ENCODE measurements at places on chromosomes 13 and 19. TPM values are rescaled to one million over a fixed set of nuclear protein-coding genes. Genes with fewer than 3 reads are reported as not detected.

GRCh38 chr13:78867655-78868054 is 208.7 kb upstream of the OBI1 start:
- no peak for DNase-seq

DNA sequence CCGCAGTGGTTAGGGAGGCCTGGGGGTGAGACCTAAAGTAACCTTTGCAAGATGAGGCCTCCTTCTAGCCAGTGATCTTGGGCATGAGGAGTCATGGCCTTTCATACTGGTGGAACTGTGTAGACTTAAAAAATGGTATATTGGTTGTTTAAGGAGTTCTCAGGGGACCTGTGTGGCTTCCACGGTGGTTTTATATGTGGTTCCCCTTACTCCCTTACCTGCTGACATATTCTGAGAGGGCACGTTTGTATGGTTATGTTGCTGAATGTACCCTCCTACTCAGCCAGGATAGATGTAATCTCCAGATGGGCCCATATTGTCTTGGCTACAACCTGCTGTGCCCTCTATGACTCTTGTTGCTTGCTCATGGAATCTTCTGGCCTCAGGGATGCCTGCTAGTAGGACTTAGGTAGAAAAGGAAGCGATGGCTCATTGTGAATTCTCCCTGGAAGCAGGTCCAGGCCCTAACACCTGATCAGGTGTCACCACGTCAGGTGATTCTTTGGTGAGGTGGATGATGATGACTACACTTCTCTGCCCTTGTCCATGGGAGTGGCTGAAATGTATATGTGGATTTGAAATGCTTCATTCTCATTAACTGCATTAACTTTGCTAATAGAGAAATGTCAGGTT is 1.8 kb downstream of the ZNF460 start:
- DNase-seq: peak; percentile 68

The RCBTB2 gene
- total RNA-seq: 2.6 TPM

The ZNF813 gene
- total RNA-seq: 8.2 TPM

DNA sequence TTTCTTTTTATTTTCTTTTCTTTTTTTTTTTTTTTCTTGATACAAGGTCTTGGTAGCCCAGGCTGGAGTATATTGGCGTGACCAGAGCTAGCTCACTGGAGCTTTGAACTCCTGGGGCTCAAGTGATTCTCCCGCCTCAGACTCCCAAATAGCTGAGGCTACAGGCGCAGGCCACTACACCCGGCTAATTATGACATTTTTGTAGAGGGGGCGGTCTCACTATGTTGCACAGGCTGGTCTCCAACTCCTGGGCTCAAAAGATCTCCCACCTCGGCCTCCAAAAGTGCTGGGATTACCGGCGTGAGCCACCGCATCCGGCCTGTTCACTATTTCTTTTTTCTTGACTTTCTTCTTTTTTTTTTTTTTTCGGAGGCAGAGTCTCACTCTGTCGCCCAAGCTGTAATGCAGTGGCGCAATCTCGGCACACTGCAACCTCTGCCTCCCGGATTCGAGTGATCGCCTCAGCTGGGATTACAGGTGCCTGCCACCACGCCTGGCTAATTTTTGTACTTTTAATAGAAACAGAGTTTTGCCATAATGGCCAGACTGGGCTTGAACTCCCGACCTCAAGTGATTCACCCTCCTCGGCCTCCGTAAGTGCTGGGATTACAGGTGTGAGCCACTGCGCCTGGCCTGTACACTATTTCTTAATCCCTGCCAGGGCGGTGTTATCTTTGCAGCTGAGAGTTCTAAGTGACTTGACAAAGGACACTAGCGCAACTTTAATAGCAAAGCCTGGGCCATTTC is 37.1 kb upstream of the LSM14A start:
- DNase-seq: no peak

The FFAR3 gene
- total RNA-seq: 6.6 TPM

DNA sequence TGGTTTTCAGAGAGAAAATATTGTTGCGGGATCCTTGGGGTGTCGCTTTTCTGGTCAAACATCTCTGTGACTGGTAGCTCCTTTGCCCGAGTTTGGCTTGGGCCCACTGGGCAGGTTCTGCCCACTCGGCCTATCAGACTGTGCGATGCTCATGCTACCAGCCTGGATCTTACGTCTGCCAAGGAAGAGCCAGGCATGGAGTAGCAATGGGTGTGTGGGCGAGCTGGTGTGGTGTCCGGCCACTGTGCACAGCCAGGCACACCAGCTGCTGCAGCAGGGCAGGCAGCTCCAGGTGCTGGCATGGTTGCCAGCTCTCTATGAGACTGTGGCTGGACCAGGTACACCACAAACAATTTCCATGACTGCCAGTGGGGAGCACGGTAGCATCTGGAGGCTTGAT is 1351.8 kb upstream of the PCDH20 start:
- no peak for DNase-seq

GRCh38 chr19:18408053-18408476 is 10.6 kb upstream of the LRRC25 start:
- DNase-seq: no peak

DNA sequence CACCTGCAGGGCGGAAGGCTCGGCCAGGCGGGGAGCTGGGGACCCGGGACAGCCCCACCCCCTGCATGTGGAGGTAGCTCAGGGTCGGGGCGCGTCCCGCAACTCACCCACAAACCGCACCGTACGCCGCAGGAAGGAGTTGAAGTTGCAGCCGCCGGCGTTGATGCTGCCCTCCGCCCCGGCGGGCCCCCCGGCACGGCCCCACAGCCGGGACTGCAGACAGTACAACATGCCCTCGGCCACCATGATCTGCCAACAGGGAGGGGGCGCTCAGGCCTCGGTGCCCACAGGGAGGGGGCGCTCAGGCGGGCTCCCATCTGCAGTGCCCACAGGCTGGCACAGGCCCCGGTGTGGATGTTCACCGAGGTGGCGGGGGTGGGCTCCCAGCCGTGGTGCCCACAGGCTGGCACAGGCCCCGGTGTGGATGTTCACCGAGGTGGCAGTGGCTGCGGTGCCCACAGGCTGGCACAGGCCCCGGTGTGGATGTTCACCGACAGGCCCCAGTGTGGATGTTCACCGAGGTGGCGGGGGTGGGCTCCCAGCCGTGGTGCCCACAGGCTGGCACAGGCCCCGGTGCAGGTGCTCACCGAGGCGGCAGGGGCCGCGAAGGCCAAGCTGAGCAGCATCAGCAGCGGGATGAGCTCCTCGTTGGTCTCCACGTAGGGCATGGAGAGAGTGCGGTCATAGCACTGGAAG is 6.5 kb downstream of the PLPPR3 start:
- no peak for DNase-seq

DNA sequence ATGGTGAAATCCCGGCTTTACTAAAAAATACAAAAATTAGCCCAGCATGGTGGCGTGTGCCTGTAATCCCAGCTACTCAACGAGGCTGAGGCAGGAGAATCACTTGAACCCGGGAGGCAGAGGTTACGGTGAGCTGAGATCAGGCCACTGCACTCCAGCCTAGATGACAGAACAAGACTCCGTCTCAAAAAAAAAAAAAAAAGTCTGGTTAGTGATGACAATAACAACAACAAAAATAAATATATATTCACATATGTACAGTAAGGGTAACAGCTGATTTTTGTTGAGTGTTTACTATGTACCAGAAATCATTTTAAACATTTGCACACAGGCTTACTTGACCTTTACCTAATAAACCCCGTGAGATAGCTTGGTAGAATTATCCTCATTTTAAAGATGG is 23.0 kb downstream of the RRAS start:
- no peak for DNase-seq

The NLRP9 gene
- total RNA-seq: not detected

DNA sequence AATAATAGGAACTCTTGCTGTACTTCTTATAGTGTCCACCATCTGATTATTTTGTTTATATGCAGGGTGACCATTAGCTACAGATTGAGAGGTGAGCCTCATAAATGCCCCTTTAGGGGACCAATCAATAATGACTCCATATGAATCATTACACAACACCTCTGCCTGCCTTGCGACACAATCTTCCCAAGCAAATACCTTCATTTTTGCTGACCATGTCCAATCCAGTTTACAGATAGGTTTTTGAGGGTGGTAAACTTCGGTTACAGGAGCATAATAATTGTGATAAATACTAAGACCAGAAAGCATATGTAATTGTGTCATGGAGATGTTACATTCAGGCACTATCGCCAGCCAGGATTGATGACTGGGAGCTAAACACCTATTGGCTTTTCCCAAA is 23.6 kb upstream of the IL17D start:
- no peak for DNase-seq

DNA sequence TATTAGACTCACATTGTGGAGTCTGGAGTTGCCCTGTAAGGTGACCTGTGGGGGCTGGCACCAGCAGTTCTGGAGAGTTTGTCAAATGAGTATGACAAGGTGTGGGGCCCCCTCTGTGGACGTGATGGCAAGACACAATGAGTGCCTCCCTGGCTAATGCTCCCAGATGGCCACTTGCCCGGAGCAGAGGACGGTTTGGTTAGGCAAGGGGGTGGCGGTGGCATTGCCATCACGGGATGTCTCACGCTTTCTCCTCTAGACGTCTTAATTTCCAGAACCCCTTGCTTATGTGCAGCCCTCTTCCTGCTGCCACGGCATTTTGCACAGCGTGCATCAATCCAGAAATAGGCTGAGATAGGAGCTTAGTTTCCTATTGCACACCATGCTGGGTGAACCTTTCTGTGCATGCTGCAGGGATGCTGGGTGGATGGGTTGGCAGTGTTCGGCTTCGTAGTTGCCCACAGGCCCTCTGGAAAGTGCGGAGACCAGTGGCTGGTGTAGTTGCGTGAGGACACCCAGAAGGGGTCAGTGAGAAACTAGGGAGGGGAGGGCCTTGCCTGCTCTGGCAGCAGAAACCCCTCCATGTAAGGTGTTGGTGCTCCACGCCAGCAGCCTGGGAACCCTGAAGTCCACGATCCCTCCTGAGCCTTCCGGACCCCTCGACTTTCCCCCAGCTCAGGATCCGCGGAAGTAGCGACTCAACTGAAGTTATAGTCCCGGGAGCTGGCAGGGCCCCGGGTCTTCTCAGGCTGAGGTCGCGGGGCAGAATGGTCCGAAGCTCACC is 18.1 kb upstream of the LRP3 start:
- DNase-seq: no peak

The UTP14C gene
- total RNA-seq: 10.4 TPM
